GDM1 (cell line): ENCODE measurements at places on chromosomes 11 and 22.
A peak's percentile ranks its signal among the peaks of the same experiment; 100 is the strongest.

- no peak for DNase-seq
These were observed 562.1 kb downstream of the BUD13 start for GRCh38 chr11:116210663-116211062.

DNA sequence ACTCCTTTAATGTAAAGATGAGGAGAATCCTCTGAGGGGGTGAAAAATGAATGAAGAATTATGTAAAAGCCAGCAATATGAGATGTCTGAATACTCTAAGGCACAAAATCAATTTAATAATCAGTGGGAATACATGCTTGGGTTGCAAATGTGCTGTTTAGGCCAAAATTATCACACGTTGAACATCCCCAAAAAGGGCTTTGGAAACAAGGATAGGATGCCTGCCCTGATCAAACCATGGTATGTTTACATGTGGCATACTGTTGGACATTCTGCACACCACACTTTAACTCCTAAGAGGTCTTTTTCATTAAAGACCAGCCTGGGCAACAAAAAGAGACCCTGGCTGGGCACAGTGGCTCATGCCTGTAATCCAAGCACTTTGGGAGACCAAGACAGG lies 26.3 kb downstream of the F2 start:
- DNase-seq = no peak

GRCh38 chr11:83680321-83680720 lies 394.2 kb upstream of the CCDC90B start:
- no peak for DNase-seq

- no peak for DNase-seq
These were observed 282.4 kb downstream of the C11orf87 start for GRCh38 chr11:109704432-109704831.

DNA sequence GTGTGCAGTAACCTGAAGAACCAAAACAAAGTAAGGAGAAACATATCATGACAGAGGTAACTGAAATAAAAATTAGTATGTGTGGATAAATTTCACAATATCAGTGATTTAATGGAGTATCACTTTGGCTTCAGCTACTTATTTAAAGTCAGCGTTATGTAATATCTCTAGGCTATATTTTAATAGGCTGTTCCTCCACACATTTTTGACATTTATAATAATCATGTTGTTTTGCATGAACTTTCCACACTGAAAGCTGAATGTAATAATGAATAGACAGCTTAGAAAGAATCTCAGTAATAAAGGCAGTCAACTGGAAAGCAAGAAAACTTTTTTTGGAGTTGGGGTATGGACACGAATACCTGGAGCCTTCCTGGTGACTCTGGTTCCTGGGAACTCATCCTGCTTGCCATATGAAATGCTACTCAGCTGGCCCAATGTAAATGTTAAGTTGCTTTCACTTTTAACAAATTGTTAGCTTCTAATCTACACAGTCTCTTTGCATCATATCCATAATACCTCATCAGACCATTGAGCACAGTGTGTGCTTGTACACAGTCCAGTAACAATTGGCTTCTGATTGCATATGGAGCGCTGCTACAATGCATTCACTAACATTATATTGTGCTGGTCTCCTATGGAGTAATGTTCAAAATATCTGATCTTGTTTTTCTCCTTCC lies 257.7 kb downstream of the SOX6 start:
- DNase-seq = no peak

GRCh38 chr22:48955351-48956311 lies 872.0 kb downstream of the BRD1 start:
- no peak for DNase-seq

DNA sequence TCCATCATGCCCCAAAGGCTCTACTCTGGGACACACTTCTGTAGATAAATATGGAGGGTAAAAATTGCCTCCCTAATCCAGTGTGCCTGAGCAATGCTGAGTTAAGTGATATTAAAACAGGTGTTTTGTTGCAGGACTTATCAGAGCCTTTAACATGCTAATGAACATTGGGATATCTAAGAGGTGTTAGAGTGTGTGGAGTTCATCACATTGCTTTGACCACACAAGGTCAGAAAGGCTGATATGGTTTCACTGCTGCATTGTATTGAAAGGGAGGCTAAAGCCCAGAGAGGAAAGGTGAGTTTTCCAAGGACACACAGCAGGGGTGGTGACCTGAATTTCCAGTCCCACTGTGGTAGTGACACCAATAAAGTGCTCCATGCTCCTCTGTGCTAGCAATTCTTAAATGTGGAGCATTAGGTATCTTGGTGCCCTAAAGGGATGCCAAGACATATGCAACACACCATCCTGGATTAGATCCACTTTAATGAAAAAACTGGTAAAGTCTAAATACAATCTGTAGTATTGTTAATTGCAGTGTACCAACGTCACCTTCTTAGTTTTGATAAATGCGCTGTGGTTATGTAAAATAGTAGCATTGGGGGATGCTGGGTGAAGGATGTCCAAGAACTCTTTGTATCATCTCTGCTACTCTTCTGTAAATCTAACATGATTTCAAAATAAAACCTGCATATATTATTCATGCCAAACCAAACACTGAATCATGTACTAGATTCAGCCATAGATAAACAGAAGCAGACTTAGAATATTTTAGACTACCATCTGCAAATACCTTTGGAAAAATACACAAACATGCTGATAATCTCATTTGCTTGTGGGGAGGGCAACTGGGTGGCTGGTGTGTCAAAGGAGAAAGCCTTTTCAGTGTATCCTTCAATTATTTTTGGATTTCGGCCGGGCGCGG lies 45.8 kb downstream of the MIAT start:
- DNase-seq = no peak

DNA sequence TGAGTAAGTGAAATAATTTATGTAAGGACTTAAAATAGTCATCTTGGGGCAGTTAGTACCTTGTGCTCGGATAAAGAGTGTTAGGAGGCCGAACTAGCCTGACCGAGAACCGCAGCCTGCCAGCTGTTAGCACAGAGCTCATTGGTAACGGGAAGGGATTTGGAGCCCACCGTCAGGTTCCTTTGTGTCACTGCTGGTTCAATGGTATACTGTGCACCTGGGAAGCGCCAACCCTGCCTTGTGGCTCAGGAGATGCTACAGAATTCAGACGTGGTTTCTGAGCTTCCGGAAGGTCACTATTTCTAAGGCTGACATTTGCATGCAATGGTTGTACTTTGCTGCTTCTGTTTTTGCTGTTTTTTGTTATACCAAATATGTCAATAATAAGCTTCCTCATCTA lies 403.5 kb downstream of the CADM1 start:
- DNase-seq = no peak

- DNase-seq = no peak
These were observed 24.0 kb downstream of the PIH1D2 start for GRCh38 chr11:112049777-112050176.

GRCh38 chr22:41976961-41977566 lies 7.8 kb downstream of the SEPTIN3 start:
- no peak for DNase-seq

DNA sequence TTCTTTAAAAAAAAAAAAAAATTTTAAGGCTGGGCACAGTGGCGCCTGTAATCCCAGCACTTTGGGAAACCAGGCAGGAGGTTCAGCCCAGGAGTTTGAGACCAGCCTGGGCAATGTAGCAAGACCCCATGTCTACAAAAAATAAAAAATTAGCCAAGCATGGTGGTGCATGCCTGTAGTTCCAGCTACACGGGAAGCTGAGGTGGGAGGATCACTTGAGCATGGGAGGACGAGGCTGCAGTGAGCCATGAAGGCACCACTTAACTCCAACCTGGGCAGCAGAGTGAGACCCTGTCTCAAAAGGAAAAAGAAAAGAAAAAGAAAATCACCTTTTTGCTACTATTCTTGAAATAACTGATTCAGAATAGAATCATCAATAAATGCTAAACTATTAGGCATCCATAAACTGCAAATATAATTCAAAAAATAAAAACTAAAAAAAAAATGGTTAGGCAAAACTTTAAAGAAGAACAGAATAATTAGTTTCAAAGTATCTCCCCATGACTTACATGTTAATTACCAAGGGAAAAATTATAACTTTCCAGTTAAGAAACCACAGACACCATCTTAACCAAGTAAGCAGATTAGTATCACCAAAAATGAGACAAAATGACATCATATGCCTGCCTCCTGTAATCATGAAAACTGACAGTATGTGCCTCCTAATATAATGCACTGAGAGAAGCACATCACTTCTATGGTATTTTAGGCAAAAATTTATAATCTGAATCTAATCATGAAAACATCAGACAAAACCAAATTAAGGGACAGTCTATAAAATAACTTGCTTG lies 63.6 kb downstream of the DENND5A start:
- no peak for DNase-seq

GRCh38 chr11:116860303-116860702 lies 22.9 kb upstream of the APOA1 start:
- no peak for DNase-seq

DNA sequence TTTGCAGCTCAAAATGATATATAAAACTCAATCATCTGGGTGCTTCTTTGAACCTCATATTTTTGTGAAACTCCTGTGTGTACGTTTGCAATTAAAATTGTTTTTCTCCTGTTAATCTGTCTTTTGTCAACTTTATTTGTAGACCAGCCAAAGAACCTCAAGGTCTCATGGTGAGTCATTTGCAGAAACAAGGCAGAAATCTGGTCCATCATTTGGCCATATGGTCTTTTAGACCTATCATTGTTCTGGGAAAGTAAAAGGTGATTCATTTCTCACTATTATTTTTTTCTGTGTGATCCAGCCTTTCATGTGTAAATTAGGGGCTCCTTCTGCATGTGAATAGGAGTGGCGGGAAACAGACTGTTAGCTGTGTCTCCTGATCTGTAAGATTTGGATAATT lies 399.1 kb upstream of the DDI1 start:
- no peak for DNase-seq

DNA sequence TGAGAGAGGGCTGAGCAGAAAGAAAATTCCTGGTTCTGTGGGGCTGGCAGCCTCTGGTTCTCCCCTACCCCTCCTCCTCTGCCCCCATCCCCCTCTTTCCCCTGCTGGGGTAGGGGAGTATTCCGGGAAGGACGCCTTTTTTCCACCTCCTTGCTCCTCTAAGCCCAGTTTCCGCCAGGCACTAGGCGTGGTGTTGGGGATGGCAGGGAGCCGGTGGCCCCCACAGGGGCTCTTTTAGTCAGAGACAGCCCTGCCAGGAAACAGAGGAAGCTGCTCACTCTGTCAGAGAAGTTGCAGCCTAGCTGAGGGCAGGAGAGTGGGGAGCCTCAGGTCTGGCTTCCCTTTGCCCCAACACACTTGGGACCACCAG lies 15.6 kb upstream of the ARHGEF17 start:
- DNase-seq = no peak

DNA sequence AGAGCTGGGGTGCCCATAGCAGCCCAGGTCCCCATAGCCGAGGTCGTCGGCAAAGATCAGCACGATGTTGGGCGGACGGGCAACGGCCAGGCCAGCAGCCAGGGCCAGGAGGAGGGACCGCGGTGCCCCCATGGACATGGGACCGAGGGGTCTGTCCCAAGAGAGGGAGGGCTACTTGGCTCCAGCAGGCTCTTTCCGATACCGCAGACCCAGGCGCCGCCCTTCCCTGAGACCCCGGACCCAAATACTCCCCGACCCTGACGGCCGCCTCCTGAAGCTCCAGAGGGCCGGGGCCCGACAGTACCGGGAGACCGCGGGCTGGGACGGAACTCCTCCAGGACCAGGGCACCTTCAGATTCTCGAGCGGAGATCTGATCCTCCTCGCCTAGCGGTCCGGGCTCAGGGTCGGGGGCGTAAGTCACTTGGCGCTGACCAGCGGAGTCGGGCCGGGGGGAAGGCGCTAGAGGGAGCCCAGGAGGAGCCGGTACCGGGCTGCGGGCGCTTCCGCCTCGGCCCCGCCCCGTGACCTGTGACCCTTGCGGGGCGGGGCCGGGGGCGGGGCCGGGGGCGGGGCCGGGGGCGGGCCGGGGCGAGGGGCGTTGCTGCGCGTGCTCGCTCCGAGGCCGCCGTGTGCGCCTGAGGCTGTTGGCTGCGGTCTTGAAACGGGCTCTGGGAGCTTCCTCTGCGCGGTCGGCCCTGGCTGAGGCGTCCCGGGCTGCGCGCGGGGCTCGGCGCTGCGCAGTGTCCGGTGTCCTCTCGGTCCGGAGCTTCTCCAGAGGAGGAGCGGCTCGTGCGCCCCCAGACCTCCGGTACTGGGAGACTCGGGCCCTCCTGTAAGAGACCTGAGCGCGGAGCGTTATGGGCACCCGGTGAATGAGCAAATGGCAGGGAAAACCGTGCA lies at the start of gene ARSA:
TSS of gene ARSA (minus strand) at position 511 of the 901 bp plus-strand sequence. CDS start at position 138, 373 bp downstream.
- peak; percentile 71 for DNase-seq

DNA sequence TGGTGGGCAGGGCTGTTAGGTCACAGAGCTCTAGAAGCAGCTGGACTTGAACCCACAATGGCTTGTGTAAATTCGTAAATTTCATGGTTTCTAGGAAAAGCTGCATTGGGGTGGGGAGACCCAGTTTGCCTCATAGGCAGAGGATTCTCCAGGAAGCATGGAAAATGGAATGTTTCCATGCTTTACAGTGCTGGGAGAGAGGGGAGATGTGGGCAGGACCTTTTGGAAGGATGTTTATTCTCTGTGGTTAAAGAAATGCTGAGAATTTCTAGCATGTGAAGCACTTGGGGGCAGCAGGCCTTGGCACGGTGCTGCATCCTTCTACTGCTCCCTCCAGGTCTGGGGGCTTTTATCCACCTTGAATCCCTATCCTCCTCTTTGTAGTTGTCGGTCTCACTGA lies 46.3 kb downstream of the TRAF6 start:
- DNase-seq = no peak

GRCh38 chr11:113334183-113334582 lies 19.8 kb downstream of the TTC12 start:
- DNase-seq = no peak

DNA sequence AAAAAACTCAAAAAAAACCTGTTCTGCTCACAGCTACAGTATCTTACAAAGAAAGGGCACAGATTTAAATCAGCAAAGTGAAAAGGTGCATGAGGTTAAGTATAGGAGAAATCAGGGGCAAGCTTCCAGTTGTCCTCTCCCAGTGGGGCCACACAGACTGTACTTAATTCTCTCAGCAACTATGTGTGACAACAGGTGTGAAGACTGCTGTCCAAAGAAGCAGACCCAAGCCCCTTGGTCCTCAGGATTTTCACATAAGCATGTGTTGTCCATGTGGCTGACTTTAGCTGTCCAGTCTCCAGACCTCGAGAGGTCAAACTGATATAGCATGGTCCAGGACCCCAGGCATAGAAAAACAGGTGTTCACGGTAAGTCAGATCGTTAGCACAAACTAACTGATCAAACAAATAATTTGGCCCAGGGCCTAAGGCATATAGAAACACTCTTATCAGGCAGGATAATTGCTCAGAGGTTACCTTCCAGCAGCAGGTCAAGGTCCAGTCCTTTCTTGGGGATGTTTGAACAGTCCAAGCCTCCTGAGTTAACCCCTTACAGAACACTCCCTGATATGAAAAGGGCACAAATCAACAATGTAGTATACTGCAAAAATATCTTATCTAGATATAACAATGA lies 21.1 kb upstream of the CSTF3 start:
- DNase-seq = no peak

GRCh38 chr11:73215191-73216134 lies 2.6 kb upstream of the P2RY2 start:
- no peak for DNase-seq

GRCh38 chr11:62435846-62436660 lies 17.2 kb downstream of the SCGB1A1 start:
- peak; percentile 16 for DNase-seq
